ENCODE measurements at places on chromosomes 1 and 21.

DNA sequence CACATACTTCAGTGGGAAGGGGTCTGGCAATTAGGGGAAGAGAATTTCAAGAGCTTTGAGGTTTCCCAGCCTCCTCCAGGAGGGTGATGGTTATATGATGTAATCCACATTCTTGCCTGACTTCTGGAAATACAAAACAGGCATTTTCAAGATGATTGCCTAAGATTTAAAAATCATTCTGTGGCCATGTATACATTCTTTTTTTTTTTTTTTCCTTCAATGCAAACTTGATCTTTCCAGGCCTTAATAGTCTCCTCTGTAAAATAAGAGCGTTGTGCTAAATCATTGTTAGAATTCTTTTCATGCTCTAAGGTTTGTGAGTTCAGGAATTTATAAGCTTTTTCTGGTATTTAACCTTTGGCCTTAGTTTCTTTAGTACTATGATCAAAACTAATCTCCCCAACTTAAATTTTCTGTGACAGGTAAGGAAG lies 192.3 kb upstream of the HMCN1 start:
- no peak for DNase-seq

GRCh38 chr1:102640872-102641271 lies 467.4 kb downstream of the COL11A1 start:
- no peak for DNase-seq

- DNase-seq = no peak
Observed at GRCh38 chr21:44405091-44405947, 50.0 kb upstream of the LRRC3 start.

DNA sequence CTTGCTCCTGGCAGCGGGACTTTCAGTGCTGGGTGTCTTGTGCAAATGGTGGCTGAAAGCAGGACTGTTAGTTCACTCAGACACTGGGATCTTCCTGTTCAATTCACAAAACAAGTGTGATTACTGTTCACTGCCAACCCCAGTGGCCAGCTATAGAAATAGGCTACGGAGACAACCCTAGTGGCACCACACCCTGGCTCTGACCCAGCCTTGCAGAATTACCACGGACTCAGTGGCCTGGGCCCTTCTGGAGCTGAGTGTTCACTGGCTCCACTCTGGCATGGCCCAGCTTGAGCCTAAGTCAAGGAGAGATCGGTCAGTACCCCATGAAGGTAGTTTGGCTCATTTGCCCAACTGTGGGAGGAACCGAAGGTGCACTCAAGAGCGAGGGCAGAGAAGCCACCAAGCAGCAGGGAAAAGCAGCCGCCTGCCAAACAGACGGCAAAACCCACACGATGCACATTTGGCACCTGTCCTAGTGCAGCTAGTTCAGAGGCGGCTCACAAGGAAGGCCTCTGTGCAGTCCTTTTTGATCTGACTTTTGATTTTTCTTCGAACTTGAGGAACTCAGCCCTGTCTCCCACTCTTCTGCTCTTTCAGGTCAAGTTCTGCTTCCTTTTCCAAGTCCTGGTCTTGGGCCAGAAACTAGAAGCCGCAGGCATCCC lies 5.9 kb downstream of the KIAA2013 start:
- no peak for DNase-seq

GRCh38 chr21:26513212-26513611 lies 59.9 kb downstream of the CYYR1 start:
- DNase-seq = no peak

DNA sequence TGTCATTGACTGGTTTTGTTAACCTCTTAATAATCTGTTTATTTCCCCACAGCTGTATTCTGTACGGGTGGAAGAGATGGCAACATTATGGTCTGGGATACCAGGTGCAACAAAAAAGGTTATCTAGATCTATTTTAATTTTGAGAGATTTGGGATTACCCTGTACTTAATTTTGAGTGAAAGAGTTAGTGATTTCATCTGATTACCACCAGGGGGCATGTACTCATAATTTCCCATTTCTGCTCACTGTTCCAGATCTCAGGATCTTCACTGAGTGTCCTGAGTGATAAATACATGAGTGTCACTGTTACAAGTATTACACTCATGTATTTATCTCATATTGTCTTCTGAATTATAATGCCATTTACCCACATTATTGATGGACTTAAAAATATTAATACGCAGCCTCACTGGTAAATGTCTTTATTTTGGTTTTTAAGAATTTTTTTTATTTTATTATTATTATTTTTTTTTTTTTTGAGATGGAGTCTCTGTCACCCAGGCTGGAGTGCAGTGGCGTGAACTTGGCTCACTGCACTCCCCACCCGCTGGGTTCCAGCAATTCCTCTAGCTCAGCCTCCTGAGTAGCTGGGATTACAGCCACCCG lies 27.4 kb downstream of the DTL start:
- DNase-seq = peak; percentile 72

DNA sequence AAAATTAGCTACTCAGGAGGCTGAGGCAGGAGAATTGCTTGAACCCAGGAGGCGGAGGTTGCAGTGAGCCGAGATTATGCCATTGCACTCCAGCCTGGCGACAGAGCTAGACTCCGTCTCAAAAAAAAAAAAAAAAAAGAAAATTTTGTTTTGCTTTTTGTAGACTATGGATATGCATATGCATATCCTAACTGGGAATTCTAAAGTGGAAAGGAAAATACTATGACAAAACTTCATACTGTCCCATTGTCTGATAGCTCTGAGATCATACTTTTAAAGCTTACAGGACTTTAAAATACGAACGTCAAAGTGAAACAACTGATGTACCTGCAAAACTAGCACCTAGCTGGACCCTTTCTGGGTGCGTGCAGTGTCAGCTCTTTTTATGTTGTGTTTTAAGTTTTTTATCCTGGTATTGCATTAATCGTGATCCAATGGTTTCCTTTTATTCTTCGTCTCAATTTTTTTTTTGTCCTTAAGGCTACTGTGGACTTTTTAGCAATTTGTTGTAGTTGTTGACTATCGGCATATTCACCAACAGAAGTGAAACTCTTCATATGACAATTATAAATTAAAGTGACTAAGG lies 19.2 kb downstream of the SPRTN start:
- no peak for DNase-seq

GRCh38 chr1:47767741-47768100 lies 229.5 kb downstream of the TRABD2B start:
- no peak for DNase-seq

DNA sequence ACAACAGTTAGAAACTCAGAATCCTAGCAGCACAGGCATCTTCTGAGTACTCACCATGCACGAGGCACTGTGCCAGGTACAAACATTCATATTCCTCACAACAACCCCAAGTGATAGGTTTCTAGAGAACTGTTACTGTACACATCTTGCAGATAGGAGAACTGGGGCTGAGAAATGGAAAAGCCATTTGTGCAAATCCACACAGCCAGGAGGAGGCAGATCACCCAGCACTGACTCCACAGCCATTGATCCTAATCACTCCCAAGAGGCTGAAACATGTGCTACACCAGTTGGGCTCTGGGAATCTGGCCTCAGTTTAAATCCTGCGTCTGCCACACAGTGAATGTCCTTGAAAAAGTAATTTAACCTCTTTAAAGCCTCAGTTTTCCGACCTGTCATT lies 151.0 kb downstream of the ST6GALNAC5 start:
- no peak for DNase-seq

DNA sequence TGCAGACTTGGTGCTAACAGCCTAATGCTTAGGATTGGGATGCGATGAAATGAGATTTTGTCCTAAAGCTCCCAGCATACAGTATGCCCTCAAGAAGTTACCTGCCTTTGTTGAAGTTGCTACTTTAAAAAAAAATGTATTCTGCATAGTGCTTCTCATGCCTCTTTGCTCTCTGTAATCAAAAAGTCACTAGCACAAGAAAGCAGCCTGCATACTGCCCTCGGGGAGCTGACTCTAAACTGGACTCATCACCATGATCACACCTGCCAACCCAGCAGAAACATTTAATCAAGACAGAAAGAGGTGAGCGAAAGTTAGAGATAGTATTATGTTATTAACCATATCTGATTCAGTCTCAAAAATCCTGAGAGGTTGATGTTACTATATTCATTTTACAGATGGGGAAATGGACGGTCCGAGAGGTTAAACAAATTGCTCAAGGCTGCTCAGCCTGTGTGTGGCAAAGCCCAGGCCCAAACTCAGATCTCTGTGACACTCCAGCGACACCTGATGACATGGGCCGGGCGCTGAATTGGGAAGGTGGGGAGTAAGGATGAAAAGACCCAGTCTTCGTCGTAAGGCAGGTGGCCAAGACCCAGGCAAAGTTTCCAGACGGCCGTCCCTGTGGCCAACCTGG lies 1.1 kb downstream of the BATF3 start:
- DNase-seq = no peak

DNA sequence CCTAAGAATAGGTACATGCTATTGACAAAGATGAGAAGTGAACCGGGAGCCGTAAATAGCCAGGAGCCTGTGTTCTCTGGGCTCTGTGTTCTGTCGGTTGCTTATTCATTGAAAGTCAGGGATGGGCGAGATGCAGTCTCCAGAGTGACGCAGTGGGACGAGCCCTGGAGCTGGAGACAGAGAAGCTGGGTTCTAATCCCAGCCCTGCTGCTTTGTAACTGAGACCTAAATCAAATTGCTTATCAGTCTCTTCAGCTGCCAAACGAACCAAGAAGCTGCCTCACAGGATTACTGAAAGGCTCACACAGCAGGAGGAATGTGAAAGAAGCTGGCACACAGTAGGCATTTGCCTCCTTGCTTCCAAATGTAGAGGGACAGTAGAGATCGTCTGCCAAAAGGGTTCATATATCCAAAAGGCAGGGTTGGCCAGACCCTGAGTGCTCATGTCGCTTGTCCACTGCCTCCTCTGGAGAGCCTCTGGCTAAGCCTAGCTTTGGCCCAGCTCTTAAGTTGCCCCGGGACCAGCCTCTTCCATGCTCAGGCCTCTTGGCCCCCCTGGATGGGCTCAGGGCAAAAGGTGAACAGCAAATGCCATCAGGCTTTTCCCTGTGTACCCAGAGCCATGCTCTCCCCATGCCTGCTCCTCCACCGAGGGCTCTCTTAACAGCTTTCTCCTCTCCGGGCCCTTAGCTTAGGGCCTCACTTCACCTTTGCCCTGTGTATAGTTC lies 134.2 kb upstream of the IPO9 start:
- no peak for DNase-seq

DNA sequence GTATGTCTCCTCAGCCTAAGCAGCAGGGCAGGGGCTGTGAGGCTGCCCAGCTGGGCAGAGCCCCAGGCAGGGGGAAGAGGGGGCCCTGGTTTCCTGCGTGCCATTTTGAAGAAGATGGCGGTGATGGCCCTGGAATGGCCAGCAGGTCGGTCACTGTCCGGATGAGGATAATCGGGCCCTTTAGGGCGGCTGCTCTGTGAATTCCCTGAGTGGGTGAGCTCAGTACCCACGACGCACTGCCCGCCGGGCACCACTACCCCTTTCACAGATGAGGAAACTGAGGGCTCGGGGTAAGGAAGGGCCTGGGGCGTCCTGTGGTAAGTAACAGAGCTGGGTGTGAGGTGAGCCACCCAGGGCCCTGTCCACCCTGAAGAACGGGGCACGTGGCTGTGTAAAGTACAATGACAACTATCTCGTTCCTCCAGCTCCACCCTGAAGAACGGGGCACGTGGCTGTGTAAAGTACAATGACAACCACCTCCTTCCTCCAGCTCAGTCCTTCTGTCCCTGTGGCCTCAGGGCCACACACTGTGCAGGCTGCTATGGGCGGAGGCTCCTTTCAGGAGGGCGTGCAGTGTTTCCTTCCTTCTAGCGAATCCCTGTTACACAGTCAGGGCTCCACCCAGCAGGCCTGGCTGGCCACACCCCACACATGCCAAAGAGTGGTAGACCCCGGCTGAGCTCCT lies 23.2 kb downstream of the ITGB2 start:
- DNase-seq = no peak

- no peak for DNase-seq
Observed at GRCh38 chr1:6178751-6179563, 1.2 kb downstream of the CHD5 start.

- DNase-seq = no peak
Observed at GRCh38 chr1:226425431-226426031, 17.6 kb upstream of the PARP1 start.

DNA sequence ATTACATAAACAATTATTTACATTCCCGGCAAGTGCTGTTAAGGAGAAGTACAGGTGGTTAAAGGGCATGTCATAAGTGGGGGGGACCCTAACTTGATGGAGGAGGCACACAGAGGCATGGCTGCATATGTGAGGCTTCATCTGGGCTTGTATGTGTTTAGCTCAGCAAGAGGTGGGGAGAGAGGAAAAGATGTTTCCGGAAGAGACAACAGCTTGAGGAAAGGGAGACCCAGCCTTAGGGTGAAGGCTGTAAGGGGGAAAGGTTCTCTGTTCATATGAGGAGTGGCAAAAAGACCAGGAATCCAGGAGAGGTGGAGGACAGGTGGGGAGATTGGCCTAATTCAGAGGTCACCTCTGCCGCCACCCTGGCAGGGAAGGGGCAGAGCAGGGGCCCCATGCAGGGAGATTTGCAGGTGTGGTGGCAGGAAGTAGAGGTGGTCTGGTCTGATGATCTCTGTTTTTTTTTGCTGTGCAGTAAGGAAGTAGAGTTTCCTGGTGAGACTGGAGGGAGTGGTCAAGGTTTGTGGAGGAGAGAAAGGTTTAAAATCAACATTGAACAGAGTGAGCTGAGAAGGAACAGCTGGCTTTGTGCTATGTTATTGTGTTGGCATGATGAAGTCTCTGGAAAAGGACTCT lies 9.0 kb downstream of the TRAF5 start:
- DNase-seq = peak; percentile 51

- no peak for DNase-seq
Observed at GRCh38 chr1:12143631-12144155, 23.1 kb upstream of the TNFRSF1B start.

GRCh38 chr1:116231752-116232151 lies 120.6 kb downstream of the MAB21L3 start:
- DNase-seq = peak; percentile 62

GRCh38 chr1:94408104-94408830 lies 9.9 kb upstream of the ABCD3 start:
- DNase-seq = no peak

GRCh38 chr1:105243969-105244368 lies 1494.3 kb downstream of the AMY1C start:
- no peak for DNase-seq

- no peak for DNase-seq
Observed at GRCh38 chr1:85330711-85331290, 54.4 kb upstream of the BCL10 start.

DNA sequence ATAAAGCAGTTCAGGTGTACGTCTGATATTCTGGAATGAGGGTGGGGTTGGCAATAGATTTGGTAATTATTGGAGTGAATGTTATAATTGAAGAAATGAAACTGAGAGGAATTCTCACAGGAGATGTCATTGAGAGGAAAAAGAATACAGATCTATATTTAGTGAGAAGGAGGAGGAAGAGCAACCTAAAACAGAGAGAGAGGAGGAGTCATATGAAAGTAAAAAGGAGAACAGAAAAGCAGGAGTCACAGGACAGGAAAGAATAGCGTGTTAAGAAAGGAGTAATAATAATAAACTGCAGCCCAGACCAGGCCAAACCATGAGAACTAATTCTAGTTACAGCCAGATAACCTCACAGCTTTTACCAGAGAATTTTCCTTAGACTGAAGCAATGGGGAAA lies 62.7 kb upstream of the MROH9 start:
- DNase-seq = no peak
